ENCODE measurements at places on chromosomes 2 and 18.

DNA sequence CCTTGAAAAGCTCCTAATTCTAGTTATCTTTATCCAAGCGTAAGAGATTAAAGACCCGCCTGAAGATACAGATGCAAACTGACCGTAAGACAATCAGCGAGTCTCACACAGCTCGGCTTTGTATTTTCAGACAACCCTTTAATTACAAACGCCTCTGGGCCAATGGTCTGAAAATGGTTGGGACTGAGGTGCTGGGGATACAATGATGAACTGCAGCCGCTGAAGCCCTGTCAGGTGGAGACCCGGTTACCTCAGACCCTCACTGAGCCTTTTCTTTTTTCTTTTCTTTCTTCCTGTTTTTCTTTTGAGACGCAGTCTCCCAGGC lies 715 bp upstream of the CFAP36 start:
- peak; percentile 31 for DNase-seq

DNA sequence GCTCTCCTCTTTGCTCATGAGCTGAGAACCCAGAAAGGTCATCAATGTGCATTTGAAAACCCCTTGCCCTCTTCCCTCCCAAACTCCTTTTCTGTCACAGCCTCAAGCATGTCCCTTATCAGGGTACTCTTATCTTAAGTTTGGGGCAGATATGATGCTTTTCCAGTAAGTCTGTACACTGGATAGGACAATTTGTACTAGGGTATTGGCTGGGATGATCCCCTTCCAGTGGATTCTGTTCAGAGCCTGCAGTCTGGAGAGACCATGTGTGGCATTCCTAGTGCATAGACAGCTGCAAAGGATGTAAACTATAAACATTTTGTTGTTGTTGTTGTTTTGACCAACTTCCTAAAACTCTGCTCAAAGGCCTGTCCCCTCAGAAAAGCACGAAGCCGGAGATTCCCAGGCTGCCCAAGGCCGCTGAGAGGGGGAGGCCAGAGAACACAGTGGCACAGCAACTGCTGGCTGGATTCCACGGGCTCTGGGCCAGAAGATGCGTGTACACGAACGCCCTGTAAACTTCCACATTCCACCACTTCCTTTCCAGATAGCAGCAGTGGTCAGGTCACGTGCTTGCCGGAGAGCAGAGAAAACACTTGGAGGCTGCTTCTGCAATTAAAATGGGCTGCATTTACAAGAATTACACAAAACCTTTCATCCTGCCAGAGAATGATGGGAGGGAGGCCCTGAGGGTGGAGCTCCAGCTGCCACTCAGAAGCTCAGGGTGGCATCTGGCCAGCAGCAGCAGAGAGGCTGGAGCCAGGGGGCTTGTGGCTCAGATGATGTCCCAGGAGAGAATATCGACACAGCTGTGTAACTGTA lies 42.1 kb downstream of the BMP10 start:
- DNase-seq = peak; percentile 83

- DNase-seq = no peak
These were observed 283 bp upstream of the RBBP8 start for GRCh38 chr18:22932885-22933205.

DNA sequence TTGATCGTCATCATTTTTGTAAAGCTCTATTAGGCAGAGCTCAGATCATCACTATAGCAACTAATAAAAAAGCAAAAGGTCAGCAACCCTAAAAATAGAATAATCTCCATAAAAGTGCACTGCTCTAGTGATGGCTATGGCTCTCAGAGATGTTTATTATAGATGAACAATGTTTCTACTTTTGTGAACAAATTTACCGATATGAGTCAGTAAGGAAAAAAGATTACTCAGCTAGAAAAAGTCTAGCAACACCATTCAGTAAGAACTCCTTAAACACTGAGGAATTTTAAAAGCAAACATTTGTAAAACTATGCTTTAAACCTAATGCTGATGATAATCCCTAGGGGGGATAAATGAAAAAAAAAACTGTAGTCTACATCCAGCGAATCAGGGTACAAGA lies 69.6 kb downstream of the ACVR1C start:
- DNase-seq = no peak

DNA sequence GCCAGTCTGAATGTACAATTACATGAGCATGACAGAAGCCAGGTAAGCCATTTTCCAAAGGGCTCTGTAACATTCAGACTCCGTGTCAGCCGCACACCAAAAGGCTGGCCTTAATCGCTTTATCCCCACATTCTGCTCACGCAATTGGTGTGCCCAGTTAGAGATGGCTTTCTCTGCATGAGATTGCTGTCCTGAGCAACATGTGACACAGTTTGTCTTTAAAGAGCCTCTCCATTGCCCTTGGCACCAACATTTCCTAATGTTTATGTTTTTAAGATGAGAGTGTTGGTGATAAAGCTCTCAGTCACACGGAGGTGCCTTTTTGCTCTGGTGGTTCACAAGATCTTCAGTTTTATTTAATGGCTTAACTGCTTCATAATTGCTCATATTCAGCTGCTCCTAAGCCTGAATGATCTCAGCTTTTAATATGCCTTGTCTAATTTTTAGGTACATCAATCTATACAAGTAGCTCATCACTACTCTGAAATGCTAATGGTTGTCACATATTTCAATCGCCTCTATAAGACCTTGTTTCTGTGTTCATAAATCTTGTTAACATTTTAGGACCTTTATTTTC lies 164.8 kb upstream of the ACVR2A start:
- DNase-seq = no peak

DNA sequence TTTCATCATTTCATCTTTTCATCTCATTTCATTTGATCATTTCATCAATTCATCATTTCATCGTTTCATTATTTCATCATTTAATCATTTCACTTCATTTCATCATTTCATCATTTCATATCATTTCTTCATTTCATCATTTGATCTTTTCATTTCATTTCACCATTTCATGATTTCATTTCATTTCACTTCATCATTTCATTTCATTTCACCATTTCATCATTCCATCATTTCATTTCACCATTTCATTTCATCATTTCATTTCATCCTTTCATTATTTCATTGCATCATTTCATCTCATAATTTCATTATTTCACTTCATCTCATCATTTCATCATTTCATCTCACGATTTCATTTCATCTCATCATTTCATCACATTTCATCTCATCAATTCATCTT lies 127.8 kb downstream of the ANKRD30BL start:
- no peak for DNase-seq

DNA sequence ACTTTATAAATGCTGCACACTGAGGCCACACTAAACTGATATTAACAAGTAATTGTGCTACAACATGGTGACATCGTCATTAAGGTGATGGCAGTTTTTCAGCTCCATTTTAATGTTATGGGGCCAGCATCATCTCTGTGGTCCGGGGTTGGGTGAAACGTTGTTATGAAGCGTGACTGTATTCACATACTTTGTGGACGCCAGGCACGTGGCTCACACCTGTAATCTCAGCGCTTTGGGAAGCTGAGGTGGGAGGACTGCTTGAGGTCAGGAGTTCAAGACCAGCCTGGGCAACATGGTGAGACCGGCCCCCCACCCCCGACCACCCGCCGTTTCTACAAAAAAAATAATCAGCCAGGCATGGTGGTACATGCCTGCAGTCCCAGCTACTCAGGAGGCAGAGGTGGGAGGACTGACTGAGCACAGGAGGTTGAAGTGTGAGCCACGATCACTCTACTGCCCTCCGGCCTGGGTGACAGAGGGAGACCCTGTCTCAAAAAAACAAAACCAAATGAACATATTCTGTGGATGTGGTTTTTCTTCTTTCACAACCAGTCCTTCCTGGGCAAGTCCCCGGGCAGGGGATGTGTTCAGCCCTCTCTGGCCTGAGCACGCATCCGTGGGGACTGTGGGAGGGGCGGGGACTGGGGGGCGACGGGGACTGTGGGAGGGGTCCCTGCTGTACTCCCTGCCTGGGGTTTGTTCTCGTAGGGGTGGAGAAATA lies 12.9 kb upstream of the GAL3ST2 start:
- no peak for DNase-seq

DNA sequence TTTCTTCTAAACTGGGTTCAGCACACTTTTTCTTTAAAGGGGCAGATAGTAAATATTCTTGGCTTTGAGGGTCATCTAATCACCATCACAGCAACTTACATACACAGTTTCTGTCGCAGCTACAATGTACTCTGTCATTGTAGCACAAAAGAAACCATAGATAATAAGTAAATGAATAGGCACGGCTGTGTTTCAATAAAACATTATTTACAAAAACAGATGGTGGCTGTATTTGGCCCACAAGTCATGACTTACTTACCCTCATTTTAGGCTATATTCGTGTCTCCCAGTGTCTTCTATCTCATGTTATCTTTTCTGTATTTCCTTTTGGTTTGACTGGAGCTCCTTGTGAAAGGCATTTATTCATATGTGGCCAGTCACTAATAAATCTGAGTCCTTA lies 168.3 kb downstream of the MAP2 start:
- DNase-seq = no peak

DNA sequence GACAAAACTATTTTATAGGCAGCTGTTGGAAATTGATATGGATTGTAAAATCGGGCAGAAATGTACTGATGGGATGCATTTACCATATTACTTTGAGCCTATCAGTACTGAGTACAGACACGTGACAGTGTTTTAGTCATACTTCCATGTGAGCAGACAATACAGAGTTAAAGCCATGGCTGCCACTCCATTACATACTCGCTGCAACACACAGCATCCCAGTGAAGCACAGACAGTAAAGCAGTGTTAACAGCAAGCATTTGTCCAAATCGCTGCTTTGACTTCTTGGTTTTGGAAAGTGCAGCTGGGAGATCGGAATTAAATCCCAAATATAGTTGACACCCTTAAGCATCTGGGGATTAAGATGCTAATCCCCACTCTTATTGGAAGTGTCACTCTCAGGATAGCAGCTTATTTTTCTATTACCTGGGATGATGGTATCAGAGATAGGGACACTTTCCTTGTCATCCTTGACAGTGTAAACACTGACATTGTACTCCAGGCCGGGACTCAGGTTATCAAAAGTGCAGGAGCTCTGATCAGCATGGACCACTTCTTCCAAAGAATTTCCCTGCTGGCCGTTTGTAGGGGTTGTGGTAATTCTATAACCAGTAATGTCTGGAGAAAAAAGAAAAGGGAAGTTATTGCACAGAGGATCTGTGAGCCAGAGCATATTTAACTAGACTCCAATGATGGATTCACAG lies 41.6 kb downstream of the FN1 start:
- no peak for DNase-seq

DNA sequence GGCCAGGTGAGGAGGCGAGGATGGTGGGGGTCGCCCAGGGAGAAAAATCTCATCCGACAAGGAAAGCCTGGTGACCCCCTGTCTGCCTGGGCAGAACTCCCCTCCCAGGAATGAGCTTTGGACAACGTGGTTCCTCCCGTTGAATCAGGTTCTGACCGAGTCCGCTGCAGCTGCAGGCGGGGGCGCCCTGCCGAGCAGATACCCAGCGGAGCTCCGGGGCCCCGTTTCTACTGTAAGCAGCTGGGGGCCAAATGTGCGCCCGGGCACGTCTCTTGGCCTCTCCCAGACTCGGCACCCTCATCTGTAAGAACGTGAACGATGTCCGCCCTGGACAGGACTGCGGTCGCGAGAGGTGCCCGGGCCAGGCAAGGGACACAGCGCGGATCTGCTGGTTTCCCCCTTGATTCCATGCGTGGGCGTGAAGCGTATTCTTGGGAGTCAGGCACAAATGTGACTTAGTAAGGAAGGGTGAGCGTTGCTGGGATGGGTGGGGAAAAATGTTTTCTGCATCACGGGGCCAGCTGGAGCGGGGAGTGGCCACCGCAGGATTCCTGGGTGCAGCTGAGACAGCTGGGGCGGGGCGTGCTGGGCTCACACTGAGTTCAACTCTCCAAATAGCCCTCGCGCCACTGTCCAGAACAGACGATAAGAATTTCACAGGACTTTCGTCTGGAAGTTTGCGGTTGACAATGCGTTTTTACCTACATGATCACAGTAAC lies 20.2 kb upstream of the TUBB6 start:
- DNase-seq = no peak

DNA sequence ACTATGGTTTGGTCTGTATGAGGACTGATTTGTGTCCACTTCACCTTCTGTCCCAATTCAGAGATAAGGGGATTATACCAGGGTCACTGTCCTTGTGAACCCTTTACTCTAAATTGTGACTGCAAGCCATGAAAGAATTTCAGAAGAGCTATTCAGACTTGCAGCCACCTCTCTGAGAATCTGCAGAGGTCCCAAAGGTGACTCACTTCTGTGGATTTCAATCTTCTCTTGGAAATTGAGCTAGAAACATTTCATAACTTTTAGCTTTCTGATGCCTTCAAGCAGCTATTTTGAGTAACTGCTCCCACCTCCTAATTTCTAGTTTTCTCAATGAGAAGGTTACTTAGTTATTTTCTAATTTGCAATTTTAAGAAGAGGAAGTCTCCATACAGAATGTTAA lies 1242.4 kb upstream of the ACVR2A start:
- DNase-seq = no peak

GRCh38 chr2:5618271-5618670 lies 73.9 kb upstream of the SOX11 start:
- no peak for DNase-seq

DNA sequence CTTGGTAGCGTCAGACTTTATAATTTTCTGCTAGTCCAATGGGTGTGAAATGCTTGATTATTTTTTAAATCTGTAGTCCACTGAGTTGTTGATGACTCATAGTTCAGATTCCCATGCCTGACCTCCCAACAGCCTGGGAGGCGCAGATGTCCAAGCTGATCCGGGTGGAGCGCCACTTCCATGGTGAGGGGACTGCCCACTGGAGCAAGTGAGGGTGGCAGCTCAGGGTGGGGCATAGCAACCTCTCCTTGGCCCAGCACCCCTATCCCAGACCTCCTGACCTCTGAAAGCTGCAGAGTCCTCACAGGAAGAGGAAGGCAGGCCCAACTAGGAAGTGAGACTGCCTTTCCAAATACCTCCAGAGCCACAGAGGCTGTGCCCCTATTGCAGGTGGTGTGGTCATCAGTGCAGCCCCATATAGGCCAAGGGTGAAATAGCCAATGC lies 4.4 kb downstream of the MAL start:
- DNase-seq = no peak

DNA sequence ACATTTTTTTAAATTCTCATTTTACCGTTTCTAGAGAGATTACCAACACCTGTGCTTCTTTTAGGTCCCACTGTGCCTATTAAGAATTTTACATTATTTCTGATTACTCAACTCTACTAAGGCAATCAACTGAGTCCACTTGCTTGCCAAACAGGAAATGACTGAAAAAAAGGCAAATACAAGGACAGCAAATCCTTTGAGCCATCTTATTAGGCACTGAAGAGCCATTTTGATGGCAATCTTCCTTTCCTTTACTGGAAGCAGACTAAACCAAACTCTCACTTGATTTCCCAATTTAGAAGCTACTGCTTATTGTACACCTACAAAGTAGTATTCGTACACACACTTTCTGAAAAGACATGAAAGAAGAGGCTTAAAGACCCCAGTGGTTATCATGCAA lies 121.4 kb upstream of the COL3A1 start:
- no peak for DNase-seq

GRCh38 chr2:151638191-151638933 lies 95.9 kb downstream of the NEB start:
- peak; percentile 40 for DNase-seq

DNA sequence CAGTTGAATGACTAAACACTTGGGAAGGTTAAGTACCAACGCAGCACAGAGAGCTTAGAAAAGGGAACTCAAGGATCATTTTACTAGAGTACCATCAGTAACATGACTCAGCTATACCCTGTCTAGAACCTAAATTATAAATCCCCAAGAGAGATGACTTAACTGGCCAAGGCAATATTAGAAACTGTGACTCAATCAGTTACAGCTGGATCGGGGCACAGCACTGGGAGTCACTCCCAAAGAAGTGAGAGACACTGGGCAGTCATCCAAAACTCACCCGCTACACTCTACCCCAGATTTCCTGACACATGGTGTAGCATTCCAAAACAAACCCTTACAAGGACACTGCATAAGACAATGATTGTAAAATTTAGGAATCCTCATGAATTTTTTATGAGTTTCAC lies 17.7 kb downstream of the IWS1 start:
- no peak for DNase-seq

All from activated CD4-positive, alpha-beta memory T cell treated with anti-CD3 and anti-CD28 coated beads, Interleukin-2, amount 10 ng/mL, durations not matched to agents 7 days and 5 days (primary cell).